ENCODE measurements at places on chromosomes 4 and X.

- no peak for DNase-seq
Measured at GRCh38 chrX:47651043-47651905, 911 bp upstream of the ELK1 start.

DNA sequence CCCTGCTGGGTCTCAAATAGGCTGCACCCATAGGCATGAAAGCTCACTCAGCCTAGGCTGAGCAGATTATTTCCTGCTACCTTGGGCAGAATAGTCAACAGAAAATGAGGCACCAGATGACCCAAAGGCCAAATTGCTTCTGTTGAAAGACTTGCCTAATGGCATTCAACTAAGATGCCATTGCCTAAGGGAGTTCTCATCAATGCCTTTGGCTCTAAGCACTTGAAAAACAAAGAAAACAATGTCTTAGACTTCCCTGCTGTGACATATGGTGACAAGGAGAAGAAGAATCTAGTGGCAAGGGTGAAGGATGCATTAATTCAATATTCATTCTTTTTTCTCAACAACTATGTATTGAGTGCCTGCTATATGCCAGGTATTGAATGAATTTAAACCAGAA lies 25.7 kb upstream of the PCDH19 start:
- no peak for DNase-seq

GRCh38 chrX:29478336-29479069 lies 736.9 kb upstream of the MAGEB2 start:
- no peak for DNase-seq

DNA sequence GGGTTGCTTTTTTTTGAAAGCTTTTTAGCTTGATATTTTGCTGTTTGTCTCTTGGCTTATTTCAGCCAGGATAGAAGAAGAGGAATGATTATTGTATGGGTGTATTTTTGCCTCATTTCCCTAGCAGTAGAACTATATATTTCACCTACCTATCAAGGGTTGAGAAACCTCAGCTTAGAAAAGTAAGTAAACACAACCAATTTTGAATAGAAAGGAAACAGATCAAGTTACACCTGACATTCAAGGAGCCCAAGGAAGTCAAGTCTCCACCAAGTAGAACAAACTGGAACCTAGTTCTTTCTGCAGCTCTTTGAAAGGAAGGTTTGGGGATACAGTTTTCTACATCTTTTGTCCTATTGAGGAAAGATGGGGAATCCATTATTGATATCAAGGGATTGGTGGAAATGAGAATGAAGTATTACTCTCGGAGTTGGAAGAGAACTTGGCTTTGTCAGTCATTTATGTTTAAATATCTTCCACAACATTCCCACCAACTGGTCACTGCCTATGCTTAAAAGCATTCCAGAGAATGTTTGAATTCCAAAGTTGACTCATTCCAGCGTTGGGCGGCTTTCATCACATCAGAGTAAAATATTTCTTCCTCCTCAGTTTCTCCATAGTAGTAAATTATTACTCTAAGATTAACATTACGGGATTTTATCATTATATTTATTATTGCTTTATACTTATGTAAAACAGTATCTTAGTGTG lies 207.8 kb upstream of the CNKSR2 start:
- DNase-seq: no peak

- DNase-seq: no peak
Measured at GRCh38 chrX:105765691-105766090, 56.6 kb upstream of the NRK start.

- DNase-seq: no peak
Measured at GRCh38 chr4:76588274-76588673, 153.2 kb downstream of the SHROOM3 start.

DNA sequence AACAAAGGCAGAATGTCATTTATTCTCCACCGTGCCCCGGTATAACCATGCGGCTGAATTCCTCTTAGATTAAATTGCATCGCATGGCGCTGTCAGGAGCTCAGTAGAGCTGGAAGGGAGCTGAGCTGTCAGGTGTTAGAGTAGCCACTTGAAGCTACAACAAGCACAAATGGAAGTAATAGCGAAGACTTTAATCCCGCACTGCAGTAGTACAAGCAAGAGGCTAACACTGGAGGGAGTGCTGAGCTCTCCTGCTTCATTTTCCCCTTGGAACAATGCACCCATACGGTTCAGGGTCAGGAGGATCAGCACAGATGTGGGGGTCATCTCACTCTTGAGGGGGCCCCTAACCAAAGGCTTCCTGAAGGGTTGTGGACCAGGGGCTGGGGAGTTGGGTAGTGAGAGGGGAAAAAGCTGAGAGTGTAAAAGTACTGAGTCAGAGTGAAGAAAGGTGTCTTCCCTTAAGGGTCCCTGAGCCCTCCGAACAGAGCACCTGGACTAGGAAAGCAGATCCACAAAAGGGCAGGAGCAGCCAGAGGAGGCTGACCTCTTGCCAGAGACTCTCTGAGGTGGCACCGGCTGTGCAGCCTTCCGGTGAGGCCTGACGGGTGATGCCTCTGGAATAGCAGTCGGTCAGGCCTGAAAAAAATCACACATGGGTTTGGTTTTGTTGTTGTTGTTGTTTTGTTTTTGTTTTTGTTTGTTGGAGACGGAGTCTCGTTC lies 36.0 kb upstream of the CBR4 start:
- DNase-seq: no peak

DNA sequence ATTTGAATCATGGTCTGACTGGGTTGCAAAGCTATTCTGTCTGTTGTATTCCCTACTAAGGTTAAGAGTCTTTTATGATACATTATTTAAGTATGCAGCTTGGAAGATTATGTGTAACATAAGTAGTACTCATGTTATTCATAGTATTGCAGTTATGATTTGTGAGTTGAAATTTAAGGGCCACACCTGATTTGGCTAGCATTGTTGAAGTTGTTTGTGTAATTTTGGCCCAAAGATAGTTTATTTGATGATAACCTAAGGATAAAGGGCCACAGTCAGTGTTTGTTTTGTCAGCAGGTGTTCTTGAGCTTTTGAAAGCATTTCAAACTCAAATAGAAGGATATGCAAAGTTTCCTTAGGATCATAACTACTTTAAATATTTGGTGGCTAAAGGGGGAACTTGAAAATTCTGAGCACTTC lies 38.9 kb downstream of the NUDT9 start:
- DNase-seq: no peak

DNA sequence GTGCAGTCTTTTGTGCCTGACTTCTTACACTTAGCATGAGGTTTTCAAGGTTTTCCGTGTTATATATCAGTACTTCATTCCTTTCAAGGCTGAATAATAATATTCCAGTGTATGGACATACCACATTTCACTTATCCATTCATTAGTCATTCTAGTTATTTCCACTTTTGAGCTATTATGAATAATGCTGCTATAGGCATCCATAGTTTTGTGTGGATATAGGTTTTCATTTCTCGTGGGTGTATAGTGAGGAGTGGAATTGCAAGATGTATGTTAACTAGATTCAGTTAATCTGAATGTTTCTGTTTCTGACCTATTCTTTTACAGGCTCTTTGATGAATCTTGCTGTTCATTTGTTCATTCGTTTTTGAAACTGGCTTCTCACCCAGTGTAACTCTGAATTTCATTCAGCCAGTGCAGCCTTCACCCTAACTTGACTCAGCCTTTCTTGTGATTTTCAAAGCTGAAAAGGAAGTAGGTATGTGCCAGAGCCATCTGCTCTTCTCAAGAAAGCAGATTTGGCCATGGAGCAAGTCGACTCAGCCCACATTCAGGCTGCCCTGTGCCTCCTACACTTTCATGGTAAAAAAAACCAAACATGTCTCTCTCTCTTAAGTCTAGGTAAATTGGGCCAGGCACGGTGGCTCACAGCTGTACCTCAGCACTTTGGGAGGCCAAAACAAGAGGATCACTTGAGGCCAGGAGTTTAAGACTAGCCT lies 56.3 kb upstream of the NOCT start:
- no peak for DNase-seq

- DNase-seq: no peak
Measured at GRCh38 chr4:48542888-48543287, 52.8 kb downstream of the ZAR1 start.

DNA sequence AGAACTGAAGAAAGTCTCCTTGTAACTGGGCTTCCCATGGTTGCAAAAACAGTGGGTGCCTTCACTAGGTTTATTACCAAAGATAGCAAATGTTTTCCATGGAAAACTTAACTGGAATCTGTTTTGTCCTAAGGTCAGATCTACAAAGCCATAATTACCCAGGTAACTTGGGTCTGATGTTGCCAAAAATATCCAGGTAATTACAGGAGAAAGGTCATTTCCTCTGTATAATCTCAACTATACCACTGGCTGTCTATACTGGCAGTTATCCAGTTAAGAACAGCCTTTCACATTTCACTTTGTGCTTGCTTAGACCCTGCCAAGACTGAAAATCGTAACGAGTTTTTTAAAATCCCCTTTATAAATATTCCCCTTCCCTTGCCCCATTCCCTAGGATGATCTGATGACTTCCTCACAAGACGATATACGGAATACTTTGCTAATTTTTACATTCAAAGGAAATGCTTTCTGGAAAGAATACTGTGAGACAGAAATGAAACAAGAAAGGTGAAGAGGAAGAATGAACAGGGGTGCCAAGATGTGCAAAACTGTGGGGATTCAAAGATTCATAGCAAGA lies 105.5 kb downstream of the MAML3 start:
- DNase-seq: no peak

GRCh38 chr4:120977435-120977997 lies 55.0 kb upstream of the PRDM5 start:
- no peak for DNase-seq
